ENCODE measurements at places on chromosomes 5 and 9. TPM values are rescaled to one million over a fixed set of nuclear protein-coding genes. Genes with fewer than 3 reads are reported as not detected.

The RASEF gene
- 12.8 TPM for total RNA-seq

The ECSCR gene
- not detected for total RNA-seq

The FBXO4 gene
- 27.8 TPM for total RNA-seq

- DNase-seq: no peak
These were observed 266.8 kb upstream of the ACTBL2 start for GRCh38 chr5:57749396-57749795.

DNA sequence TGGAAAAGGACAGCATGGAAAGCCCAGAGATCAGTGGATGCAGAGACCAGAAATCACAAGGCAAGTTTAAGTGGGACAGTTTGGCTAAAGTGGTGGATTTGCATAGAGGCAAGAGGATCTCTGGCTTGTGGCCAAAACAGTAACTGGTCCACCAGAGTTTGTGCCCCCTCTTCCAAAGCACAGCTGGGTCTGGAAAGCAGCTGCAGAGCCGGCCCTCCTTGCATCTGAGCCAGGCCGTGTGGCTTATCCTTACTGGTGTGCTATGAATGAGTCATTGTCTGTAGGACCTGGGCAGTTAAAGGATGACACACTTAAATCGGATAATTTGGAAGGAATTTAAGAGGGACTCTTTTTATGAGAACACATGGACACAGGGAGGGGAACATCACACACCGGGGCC lies 146.6 kb downstream of the PIP5K1B start:
- no peak for DNase-seq

GRCh38 chr9:136881691-136882108 lies 4.6 kb upstream of the TRAF2 start:
- peak; percentile 43 for DNase-seq

- DNase-seq: no peak
These were observed 262.9 kb downstream of the DIRAS2 start for GRCh38 chr9:90379771-90380170.

DNA sequence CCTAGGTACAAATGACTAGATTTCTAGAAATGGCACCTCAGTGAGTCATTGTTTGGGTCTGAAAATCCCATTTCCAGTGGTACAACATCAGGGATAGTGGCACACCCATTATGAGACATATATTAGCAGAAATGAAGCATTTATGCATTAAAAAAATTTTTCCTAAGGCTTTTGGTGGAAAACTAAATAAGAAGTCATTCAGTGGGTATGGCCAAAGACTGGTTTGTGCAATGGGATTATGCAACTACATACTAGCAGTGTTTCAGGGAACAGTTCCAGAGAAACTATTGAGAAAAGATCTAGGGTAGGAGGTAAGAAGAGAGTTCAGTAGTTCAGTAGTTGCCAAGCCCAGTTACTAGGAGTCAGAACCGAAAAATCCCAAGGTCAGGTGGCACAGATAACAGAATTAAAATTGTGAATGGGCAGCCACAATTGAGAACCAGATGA lies 106.5 kb upstream of the HAPLN1 start:
- no peak for DNase-seq

- no peak for DNase-seq
These were observed 106.1 kb downstream of the THBS4 start for GRCh38 chr5:80141147-80141671.
